ENCODE measurements at places on chromosomes 2 and 18.

DNA sequence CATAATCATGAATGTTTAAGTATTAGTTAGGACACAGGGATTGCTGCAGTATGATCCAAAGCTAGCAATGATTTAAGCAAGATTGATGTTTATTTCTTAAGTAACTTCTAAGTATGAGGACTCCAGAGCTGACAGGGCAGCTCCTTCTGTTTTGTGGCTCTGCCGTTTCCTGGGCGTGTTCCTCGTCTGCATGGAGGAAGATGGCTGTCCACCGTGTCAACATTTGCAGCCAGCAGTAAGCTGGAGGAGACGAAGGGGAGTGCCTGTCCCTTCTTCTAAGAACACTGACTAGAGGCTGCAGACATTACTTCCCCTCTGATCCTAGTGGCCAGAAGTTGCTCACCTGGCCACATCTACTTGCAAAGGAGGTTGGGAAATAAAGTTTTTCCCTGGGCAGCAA is 144.1 kb downstream of the MYO1B start:
- DNase-seq, result no peak

- DNase-seq, result no peak
These were observed 37.2 kb downstream of the AGPS start for GRCh38 chr2:177429688-177430325.

DNA sequence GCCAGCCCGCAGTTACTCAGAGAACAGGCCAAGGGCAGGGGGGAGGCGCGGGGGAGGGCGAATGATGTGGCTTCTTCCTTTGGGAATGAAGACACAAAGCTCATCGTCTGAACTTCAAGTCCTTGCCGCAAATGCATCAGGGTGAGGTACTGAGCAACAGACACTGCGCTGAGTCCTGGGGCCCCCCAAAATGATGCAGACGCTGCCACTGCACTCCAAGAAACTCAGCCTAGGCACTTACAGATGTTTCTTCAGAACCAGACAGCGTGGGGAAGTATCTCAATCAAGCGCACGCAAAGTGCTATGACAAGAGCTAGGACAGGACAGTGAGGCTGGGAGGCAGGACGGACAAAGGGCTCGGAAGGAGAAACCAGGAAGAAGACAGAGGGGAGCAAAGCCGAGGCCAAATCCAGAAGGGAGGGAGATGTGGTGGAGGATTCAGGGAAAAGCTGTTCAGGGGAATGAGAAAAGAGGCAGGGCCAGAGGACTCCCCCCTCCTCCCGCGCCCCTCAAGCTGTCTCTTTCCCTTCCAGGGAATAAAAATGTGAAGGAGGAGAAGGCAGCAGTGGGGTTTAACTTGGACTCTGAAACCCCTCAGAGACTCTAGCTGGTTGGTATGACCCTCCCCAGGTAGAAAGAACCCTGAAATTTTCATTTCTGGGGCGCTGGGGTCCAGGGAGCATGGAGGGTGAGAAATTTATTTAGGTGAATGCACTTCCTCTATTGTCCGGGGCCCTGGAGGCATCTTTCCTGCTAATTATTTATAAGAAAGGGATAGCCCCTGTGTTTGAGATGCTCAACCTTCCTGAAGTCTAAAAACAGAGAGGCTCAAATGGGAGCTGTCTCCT is 34.9 kb downstream of the CIB4 start:
- no peak for DNase-seq

GRCh38 chr2:210324458-210324857 is 9.5 kb upstream of the MYL1 start:
- DNase-seq, result no peak

DNA sequence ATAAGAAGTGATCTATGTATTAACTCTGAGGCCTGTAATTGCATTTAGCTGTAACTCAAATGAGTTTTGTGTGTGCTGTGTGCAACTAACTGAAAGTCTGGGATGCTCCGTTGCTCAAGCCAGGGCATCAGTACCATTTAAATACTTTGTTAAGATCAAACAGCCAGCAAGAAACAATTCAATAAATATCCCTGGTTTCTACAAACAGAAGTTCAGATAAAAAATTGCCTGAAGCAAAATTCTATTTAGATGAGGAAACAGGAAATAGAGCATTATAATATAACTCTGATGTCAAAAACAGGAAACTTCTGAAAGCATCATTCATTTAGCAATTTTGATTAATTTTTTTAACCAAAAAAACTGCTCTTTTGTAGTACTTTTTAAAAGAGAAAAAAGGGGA is 18.9 kb upstream of the SLC38A11 start:
- no peak for DNase-seq

- no peak for DNase-seq
These were observed 1.8 kb downstream of the MPV17 start for GRCh38 chr2:27320958-27321543.

DNA sequence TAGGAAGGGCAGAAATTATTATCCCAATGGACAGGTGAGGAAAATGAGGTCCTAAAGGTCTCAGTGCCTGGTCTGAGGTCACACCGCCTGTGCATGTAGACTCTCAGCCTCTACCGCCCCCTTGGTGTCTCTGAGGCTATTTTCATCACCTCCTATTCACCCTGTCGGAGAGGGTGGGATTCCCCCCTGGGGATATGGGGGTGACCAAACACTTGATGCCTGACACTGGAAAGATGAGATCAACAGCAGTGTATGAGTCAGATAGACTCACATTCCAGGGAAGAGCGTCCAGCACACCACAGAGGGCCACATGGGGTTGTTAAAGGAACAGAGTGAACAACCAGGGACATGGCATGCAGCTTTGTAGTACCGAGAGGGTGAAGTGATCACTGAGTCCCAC is 199.7 kb downstream of the SMAD2 start:
- no peak for DNase-seq

GRCh38 chr2:66794070-66794469 is 359.1 kb downstream of the MEIS1 start:
- no peak for DNase-seq

- no peak for DNase-seq
These were observed 323.0 kb upstream of the NT5C1B start for GRCh38 chr2:18912225-18912888.

DNA sequence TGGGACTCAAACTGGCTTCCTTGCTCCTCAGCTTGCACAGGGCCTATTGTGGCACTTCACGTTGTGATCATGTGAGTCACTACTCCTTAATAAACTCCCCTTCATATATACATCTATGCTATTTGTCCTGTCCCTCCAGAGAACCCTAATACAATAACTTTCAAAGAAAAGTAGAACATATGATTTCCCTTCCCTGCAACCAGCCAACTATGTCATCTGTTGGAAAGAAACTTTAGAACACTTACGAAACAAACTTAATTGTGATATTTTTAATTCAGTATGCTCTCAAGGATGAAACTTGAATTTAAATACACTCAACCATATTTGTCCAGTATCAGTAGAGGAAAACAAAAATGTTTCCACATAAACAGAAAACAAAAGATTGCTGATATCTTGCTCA is 84.4 kb downstream of the DYM start:
- DNase-seq, result no peak

- no peak for DNase-seq
These were observed 57.8 kb downstream of the CYB5A start for GRCh38 chr18:74233933-74234325.

DNA sequence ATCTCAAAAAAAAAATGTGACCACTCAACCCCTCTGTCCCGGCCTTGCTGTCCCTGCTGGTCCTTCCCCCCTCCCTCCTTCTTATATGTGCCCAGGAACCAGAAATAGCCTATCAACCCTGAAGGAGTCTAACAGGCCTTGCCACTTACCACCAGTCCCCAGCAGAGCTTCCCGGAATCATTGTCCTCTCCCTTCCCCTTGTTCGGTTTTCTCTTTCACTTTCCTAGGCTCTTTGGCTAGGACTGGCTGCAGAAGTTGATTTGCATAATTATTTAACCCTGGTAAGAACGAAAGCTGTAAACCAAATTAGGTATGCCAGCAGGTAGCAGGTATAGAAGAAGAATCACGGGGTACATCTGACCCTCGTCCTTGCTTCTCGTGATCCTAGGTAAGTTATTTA is 72.6 kb upstream of the ZNF532 start:
- DNase-seq, result no peak

DNA sequence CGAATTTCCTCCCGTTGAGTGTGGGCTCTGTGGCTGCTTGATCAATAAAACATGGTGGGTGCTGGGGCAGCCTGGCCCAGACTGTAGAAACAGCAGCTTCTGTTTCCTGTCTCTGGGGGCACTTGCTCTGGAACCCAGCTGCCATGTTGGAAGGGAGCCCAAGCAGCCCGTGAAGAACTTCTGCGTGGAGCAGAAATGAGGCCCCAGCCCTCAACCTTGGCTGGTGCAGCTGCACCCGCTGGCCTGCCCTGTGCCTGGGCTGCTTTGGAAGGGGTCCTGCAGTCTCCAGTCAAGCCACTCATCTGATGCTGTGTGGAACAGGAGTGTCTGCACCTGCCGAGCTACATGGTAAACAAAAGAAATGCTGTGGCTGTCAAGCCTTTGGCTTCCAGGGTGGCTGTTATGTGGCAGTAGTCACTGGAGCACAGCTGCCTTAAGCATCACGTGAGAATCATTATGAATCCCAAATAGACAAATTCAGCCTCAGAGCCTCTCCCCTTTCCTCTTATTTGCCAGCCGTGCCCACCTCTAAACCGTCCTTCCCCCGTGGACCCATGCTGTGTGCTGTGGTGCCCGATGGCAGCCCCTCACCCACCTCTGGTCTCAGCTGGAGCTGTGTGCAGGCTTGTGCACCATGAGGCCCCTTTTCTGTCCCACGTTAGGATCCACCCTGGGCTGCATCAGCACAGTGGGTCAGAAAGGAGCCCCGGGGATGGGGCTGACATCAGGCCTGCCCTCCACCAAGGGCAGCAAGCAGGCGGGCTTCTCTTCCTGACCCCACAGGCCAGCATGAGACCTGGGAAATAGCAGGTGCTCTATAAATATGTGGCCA is 134.0 kb upstream of the HDAC4 start:
- no peak for DNase-seq

DNA sequence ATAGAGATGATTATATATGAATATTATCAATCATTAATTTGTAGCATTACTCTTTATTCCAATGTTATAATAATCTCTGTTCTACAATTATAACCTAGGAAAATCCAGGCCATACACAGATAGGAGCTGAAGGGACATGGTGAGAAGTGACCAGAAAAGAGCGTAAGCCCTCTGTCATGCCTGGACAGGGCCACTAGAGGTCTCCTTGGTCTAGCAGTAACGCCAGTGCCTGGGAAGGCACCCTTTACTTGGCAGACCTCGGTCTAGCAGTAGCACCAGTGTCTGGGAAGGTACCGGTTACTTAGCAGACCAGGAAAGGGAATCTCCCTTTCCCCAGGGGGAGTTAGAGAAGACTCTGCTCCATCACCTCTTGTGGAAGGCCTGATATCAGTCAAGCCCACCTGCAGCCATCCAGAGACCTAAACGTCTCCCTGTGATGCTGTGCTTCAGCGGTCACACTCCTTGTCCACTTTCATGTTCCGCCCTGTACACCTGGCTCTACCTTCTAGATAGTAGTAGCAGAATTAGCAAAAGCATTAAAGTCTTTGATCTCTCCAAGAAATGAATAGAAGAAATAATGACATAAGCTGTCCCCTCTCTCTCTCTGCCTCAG is 447.5 kb upstream of the FSIP2 start:
- no peak for DNase-seq

DNA sequence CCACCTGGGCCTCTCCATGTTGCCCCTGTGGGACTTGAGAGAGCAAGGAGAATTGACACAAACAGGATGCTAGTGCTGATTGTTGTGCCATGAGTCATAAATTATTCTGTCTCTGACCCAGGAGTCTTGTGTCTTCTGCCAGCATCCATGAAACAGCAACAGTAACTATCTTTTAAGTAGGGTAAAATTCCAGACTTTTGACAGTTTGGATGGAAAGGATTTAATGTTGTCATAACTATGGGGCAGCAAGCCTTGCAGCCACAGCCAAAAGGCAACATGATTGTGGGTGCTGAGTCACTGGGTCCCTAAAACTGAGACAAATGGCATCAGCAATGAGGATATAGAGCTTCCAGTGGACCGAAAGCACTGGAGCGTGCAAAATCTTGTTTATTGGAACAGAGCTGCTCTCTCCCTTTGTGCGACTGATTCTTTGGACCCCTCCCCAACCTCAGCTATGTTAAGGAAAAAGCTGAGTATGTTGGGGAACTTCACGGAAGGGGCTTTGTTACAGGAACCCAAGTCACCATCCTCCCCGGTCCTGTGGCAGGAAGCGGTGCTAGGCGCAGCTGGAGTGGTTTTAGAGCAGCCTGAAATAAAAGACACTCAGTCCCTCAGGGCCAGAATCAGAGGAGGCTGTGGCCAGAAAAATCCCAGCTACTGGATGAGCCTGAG is 9.6 kb upstream of the ITPRIPL1 start:
- DNase-seq, result no peak

DNA sequence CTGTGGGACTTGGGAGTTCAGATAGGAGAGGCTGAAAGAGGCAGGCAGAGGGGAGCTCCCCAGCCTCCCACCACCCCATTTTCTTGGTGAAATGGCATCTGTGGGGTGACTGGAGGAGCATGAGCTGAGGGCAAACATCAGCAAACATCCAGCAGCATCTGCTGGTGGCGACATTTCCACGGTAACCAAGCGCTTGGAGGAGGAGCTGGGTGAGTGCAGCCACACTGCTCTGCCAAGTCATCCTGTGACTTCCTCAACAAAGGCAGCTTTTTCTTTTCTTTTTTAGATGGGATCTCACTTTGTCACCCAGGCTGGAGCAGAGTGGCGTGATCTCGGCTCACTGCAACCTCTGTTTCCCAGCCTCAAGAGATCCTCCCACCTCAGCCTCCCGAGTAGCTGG is 5.6 kb downstream of the TXNL4A start:
- no peak for DNase-seq

DNA sequence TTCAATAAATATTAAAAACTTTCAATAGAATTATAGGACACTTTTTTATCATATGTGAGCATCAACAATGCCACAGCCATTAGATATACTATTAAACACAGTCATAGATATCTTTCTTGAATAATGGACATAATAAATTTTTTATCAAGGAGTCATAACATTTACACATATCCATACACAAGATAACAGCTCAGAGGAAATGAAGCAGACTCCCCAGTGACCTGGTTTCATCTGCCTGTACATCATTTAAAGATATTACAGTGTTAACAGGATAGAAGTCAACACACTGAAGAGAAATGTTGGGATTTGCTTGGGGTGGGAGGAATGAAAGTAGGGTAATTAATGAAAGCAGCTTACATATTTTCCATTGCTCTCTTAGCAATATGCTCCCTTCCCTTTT is 5.1 kb downstream of the SCG2 start:
- no peak for DNase-seq

DNA sequence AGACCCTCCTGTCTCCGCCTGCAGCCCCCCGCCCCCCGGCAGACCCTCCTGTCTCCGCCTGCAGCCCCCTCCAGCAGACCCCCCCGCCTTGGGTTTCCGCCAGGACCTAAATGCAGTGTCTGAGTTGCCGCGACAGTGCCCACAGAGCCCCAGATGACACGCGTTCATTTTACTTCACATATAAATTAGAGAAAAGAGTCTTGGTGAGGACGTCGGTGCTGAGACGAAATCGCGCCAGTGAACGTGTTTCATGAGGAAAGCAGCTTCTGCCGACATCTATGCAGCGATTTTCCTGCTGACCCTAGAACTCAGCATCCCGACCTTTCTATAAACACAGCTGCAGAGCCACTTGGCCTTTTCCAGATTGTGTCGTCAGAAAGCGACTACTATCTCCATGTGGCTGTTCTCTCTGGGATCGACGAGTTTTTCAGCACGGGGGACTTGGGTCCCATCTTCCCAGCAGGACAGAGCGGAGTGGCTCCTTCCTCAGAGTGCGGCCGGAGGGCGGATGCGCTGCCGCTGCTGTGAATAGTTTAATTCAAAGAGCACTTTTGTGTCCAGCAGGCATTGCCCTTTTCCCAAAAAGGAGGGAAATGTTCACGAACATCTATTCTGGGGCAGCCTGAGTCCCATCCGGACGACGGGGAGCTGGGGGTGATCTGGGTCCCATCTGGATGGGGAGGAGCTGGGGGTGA is 136.7 kb downstream of the NFATC1 start:
- DNase-seq, result no peak

- no peak for DNase-seq
These were observed 4.2 kb downstream of the SH3BP4 start for GRCh38 chr2:234955971-234956509.

All from stimulated activated CD4-positive, alpha-beta T cell treated with anti-CD3 and anti-CD28 coated beads, Interleukin-1b, Interleukin-23, amount 100 ng/mL, for 1 hour (primary cell).